ENCODE measurements at places on chromosomes 16 and 17. TPM values are rescaled to one million over a fixed set of nuclear protein-coding genes. Genes with fewer than 3 reads are reported as not detected.
A peak's percentile ranks its signal among the peaks of the same experiment; 100 is the strongest.

HEXIM1 gene
- 22.2 TPM for total RNA-seq

ZNF469 gene
- total RNA-seq, result 0.87 TPM

GRCh38 chr16:23423496-23424049, 29.4 kb downstream of the COG7 start:
- peak; percentile 48 for DNase-seq

- DNase-seq, result no peak
Measured at GRCh38 chr17:52181782-52182181, 23.3 kb upstream of the CA10 start.

DNA sequence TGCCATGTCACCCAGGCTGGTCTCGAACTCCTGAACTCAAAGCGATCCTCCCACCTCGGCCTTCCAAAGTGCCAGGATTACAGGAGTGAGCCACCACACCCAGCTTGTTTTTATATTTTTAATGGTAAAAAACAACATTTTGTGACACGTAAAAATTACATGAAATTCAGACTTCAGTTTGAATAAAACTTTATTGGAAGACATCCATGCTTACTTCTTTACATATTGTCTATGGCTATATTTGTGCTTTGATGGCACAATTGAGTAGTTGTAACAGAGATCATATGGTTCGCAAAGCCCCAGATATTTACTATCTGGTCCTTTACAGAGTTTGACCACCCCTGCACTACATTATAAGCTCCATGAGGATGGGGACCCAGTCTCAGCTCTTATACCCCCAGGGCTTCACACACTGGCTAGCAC, 1.8 kb upstream of the FDXR start:
- DNase-seq, result no peak
